Amygdala (tissue), 56 donors: ENCODE measurements at places on chromosomes 1 and 21.
A peak's percentile ranks its signal among the peaks of the same experiment; 100 is the strongest.

- peak; percentile 11 for DNase-seq
Observed at GRCh38 chr1:67149179-67149770, 14.5 kb upstream of the C1orf141 start.

DNA sequence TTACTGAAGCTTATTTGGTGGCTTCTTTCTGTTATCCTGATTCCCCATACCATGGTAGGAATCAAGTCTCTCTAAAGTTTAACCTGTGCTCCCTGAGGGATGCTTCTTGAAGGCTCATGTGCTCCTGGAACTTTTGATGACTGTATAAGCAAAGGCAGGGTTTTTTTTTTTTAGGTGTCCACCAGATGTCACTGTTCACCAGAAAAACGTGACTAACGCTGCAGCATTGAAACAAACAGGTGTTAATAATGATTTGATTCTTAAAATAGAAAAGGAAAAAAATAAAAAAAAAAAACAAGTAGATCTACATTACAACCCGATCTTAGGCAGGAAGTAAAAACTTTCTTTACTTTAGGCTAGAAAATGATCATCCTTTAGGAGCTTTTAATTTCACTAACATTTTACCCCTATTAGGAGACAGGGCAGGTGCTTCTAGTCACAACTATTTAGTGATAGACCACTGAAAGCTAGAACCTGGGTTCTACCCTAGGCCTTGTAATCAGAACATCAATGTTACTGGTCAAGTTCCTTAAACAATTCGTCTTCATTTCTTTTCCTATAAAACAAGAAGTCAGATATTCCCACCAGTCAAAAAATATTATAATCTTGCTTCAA lies 223.0 kb downstream of the PLA2G4A start:
- DNase-seq: no peak

DNA sequence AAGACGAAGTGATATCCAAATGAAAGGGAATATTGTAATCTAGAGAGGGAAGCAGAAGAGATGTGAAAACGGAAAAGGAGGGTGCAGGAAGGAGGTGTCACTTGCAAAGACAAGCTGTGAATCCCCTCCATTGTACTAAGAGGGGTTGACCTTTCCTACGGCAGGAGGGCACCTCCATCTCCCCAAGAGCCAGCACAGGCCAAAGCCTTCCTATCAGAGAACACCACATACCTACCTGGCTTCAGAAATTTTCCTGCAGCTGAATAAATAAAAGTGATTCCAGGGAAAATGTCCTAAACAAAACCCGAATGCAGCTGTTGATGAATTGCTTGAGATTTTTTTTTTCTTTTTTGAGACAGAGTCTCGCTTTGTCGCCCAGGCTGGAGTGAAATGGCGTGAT lies 14.3 kb downstream of the KANK4 start:
- DNase-seq: no peak

GRCh38 chr1:216422821-216423520 lies at the start of gene USH2A:
Gene USH2A, minus strand, starts transcription at chr1:216423448. Its CDS starts 1,112 bp downstream, at chr1:216422336.
- DNase-seq: no peak

DNA sequence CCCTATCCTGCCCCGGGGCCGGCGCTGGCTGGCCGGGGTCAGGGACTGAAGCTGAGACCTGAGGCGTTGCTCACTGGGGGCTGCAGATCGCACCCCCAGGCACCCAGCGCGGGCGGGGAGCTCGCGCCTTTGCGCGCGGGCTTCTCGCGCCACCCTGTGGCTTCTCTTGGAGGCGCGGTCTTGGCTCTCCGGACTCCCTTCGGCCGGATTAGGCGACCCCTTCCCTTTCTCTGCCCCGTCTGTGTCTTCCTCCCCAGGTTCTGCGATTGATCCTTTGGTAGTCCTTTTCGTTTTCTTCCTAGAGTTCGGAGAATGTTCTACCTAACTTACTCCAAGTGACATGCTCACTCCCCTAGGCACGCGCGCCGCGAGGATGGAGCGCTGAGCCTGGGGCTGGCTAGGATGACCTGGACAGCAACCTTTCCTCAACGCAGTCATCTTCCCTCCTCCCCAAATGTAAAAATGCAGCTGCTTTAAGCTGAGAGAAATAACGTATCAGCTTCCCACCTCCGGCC lies 495 bp upstream of the NTRK1 start:
- no peak for DNase-seq

DNA sequence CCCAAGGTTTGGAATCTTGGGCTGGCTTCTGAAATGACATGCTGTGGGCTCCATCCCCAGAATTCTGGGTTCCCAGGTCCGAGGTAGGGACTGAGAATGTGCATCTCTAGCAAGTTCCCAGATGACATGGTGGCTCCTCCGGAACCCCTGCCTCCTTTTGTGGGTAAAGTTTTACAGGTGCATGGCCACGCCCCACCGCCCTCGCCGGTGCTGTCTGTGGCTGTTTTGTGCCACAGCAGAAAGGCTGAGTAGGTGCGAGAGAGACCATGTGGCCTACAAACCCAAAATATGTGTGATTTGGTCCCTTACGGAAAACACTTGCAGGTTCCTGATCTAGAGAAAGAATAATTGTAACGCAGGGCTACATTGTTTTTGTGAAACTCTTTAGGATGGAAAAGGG lies 30.9 kb downstream of the SKI start:
- DNase-seq: no peak

- DNase-seq: no peak
Observed at GRCh38 chr1:115980998-115981993, 5.0 kb downstream of the SLC22A15 start.

GRCh38 chr1:168343566-168343965 lies 62.9 kb downstream of the TBX19 start:
- DNase-seq: no peak

DNA sequence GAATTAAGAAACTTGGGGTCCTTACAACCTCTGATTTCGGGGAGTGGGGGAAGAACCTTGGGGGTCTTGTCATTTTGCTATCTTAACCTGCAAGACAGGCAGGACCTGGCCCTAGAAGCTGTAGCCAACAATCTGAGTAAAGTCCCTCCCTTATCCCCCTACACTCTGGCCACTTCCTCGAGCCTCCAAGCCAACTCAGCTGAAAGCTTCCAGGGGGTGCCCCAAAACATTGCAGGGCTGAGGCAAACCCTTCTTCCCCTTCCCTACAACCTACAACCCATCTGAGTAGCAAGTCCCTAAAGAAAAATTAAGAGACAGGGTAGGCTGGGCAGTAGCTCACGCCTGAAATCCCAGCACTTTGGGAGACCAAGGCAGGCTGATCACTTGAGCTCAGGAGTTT lies 5.0 kb downstream of the CERS2 start:
- DNase-seq: no peak

DNA sequence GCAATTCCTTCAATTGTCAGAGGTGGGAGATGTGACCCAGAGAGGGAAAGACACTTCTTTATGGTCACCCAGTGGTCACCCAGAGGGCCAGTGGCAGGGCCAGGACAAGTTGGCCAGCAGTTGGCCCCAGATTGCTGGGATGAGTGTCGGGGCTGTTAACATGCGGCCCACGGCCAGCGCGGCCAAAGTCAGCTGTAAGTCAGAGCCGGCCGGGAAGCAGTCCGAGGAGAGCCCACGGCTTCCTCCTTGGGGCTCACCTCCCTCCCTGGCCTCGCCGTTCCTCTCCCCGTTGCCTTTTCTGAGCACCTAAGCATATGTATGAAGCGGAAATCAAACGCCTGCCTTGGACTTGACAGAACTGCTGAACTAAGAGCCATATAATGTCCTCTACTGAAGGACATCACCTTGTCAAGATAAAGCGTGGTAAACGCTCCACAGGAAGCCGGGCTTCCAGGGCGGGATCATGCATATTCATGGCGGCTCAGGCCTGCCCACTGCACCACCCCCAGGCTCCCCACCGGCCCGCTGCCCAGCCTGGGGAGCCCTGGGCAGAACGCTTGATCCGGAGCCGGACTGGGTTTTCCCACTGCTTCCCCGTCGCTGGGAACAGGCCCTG lies 245.4 kb upstream of the POU3F1 start:
- DNase-seq: peak; percentile 11

- DNase-seq: peak; percentile 22
Observed at GRCh38 chr21:38355992-38356781, 99.4 kb downstream of the KCNJ15 start.

DNA sequence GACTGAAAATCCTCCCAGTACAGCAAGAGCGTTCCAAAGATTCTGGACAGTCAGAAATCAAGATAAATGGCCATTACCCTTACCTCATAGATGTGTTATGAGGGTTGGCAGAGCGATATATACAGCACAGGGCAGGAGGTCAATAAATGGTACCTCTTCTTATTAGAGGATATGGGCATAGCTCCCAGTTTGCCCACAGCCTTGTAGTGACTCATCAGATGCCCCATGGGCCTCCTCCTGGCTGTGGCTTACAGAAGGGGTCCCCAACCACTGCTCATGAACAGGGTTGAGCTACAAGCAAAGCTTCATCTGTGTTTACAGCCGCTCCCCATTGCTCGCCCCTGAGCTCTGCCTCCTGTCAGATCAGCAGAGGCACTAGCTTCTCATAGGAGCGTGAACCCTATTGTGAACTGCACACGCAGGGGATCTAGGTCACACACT lies 7.3 kb upstream of the IFNGR2 start:
- no peak for DNase-seq

GRCh38 chr1:72483846-72484357 lies 201.6 kb upstream of the NEGR1 start:
- DNase-seq: no peak

DNA sequence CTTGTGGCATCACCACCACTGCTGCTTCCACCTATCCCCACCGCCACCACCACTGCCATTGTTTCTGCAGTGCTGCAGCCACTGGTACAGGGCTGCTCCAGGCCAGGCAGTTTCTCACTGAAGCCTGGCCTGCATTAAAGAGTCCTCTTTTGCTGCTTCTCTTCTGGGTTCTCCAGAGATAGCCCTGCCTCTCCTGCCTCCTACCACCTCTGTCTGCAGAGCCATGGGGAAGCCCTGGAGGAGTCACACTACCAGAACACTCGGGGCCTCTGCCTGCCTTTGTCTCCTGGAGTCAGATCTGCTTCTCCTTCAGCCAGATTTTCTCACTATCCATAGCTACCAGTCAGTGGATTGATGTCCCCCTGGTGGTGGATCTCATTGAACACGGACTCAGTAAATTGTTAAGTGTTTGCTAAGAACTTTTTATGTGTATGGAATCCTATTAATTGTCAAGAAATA lies 37.7 kb upstream of the DDAH1 start:
- no peak for DNase-seq

DNA sequence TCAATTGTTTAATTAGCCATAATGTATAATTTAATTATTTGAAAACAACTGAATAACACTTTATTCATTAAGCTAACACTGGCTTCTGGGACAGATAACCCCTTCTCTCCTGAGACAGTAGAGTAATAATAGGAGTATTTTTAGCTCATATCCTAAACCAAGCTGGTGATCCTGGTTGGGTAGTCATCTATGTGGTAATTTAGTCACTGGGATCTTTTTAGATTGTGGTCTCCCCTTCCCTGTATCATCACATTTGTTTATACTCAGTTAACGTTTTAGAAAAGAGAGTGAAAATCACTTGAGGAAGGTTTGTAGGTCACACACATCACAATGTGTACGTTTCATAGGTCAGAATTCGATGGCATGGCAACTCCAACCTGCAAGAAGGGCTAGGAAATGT lies 1356.6 kb upstream of the ADGRL2 start:
- no peak for DNase-seq

DNA sequence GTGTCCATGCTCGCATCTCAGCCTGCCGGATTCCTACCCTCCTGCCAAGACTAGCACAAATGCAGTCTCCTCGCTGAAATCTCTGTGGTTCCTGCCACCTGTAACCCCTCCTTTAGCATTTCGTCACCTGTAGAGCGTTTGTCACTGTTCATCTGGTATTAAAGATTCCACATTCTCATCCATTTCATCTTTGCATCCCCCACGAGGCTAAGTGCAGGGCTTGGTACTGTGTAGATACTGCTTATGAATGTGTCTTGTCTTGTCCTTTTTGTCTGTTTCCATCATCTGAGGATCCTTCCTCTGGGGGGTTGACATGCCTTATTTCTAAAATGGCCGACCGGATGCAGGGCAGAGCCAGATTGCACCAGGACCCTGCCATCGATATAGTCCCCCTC lies 53.7 kb upstream of the DNAJC6 start:
- no peak for DNase-seq

- no peak for DNase-seq
Observed at GRCh38 chr1:21072721-21073120, 104.0 kb downstream of the EIF4G3 start.

- DNase-seq: no peak
Observed at GRCh38 chr21:19844334-19844733, 1153.9 kb upstream of the NCAM2 start.

GRCh38 chr1:32989160-32990050 lies 24.8 kb upstream of the RNF19B start:
- no peak for DNase-seq

GRCh38 chr1:25682059-25682601 lies 65.5 kb downstream of the MAN1C1 start:
- no peak for DNase-seq

GRCh38 chr1:214990619-214991018 lies 91.9 kb upstream of the KCNK2 start:
- no peak for DNase-seq

GRCh38 chr1:37362594-37363385 lies 111.6 kb upstream of the ZC3H12A start:
- DNase-seq: no peak

DNA sequence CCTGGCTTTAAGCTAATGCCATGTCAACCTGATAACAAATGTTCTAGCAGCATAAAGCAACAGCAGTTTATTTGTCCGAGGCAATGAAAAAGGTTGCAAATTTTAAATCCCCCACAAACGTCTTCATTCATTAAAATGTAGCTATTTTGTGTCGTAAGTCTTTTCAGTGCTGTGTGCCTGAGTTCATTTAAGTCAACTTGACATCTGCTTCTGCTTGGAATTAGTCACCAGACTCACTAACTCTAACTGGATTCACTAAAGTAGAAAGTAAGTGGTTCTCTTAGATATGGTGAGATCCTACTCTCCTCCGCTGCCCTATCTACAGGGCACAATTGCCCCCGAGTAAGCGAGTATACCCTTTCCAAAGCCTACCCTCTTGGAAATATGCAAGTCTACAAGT lies 118.4 kb upstream of the CHRM3 start:
- no peak for DNase-seq

- DNase-seq: no peak
Observed at GRCh38 chr1:100423832-100424337, 71.6 kb downstream of the CDC14A start.

GRCh38 chr1:22139817-22140216 lies 3.1 kb downstream of the WNT4 start:
- no peak for DNase-seq

- DNase-seq: no peak
Observed at GRCh38 chr1:89590341-89591080, 42.4 kb upstream of the LRRC8C start.
